D341Med (cell line): ENCODE measurements at places on chromosomes 2 and 18.

- DNase-seq = no peak
Observed at GRCh38 chr18:49666045-49666775, 104.4 kb downstream of the LIPG start.

- no peak for DNase-seq
Observed at GRCh38 chr2:168490015-168490874, 34.2 kb downstream of the CERS6 start.

DNA sequence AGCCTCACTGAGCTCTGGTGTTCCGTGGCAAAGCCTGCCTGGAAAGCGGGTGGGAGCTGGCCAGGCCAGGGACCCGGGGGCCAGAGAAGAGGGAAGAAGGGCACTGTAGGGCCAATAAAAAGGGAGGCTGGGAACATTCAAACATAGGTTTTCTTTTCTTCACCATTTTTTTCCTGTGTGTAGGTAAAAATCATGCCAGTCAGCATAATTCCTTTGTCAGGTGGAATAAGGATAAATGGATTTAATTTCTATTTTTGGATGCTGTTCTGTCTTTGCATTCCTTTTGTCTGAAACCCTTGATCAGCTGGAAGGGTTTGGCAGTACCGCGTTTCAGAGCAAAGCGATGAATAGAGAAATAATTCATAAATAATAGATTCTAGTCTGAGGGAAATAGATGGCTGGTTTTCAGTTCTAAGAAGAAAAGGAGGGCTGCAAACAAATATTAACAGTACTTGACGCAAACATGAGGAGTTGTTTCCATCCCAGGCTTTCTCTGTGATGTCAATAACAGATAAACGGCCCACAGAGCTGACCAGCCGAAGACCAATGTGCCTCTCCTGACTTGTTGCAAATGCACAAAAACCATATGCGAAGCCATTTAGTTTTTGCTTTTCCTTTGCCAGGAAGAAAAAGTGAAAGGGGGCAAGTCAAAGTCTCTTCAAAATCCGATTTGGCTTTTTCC is 384.4 kb downstream of the TSN start:
- no peak for DNase-seq

DNA sequence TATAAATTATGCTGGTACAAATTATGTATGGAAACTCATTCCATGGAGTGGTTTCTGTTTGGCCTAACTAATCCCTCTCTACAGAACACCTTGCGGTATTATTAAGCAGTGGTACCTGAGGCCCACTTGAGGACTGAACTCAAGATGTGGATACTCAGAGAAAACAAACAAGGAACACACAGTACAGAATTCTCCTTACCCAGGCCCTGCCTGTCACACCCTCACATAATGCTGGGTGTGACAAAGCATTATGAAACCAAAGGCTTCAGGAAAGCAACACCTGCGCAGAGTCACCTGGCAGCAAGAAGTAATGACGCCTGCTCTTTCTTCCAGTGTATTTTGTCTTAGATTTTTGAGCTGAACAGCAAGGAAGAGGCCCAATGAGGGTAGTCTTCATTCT is 264.7 kb downstream of the PAX3 start:
- no peak for DNase-seq

- DNase-seq = no peak
Observed at GRCh38 chr2:176503776-176504175, 234.5 kb downstream of the MTX2 start.

GRCh38 chr18:32623563-32623962 is 149.3 kb downstream of the KLHL14 start:
- DNase-seq = no peak

GRCh38 chr2:25082002-25082622 is 40.2 kb downstream of the EFR3B start:
- DNase-seq = no peak

DNA sequence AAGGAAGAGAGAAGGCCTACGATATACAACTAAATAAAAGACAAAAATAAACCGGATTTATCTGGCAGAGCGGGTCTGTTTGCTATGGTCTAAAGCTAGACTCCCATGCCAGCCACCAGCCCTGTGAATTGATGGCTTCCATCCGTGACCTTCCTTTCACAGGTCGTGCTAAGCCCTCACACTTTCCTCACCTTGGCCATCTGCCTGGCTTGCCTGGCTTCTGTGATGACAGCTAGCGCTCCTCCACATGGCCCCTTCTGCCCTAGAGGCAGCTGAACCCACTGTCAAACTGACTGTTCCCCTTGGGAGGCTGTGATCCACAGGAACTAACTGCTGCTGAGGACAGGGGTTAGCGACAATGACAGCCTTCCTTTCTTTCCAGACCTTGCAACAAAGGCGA is 32.5 kb downstream of the GAREM1 start:
- peak; percentile 68 for DNase-seq
